ENCODE measurements at places on chromosomes 7 and 10.
A peak's percentile ranks its signal among the peaks of the same experiment; 100 is the strongest.

GRCh38 chr7:65230231-65230630 is 143.4 kb upstream of the ZNF92 start:
- DNase-seq: no peak

- no peak for DNase-seq
Measured at GRCh38 chr10:69477968-69478597, 26.8 kb downstream of the TSPAN15 start.

- DNase-seq: no peak
Measured at GRCh38 chr7:131487217-131487616, 69.2 kb downstream of the PODXL start.

- DNase-seq: no peak
Measured at GRCh38 chr7:155961241-155962190, 149.3 kb upstream of the SHH start.

- DNase-seq: no peak
Measured at GRCh38 chr10:84588426-84588825, 260.0 kb downstream of the CCSER2 start.

DNA sequence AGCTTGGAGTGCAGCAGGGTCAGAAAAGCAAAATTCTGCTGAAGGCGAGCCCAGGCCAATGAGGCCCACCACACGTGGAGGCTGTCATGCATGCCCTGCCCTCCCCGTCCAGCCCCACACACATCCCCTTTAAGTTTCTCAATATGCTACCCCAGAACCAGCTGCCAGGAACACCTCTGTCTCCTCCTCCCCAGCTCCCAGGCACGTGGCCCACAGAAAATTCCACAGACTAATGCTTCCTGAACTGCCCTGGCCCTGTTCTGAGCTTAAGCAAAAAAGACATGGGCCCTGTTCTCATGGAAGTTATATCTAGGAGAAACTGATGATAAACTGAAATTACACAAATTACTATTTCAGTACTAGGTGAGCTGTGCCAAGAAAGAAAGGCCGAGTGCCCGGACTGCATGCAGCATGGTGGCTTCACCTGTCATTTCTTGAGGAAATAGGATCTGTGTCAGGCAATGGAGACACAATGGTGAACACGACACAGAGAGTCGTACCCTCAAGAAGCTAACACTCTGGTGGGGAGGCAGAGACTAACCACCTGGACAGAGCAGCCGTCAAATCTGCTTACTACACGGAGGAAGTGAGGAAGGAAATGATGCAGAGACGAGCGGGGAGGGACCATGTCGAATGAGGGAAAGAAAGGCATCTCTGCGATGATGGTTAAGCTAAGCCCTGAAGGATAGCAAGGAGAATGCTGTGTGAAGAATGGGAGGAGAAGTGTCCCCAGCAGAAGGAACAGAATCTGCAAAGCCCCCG is 44.5 kb downstream of the PODXL start:
- no peak for DNase-seq

GRCh38 chr10:43904844-43905243 is 256.2 kb upstream of the ZNF32 start:
- no peak for DNase-seq

GRCh38 chr10:93482145-93482834 is at the start of gene MYOF:
Gene MYOF (minus strand): TSS chr10:93482334. CDS start chr10:93482194, 140 bp downstream.
- DNase-seq: peak; percentile 94

GRCh38 chr7:105996860-105997737 is 34.0 kb downstream of the CDHR3 start:
- no peak for DNase-seq

DNA sequence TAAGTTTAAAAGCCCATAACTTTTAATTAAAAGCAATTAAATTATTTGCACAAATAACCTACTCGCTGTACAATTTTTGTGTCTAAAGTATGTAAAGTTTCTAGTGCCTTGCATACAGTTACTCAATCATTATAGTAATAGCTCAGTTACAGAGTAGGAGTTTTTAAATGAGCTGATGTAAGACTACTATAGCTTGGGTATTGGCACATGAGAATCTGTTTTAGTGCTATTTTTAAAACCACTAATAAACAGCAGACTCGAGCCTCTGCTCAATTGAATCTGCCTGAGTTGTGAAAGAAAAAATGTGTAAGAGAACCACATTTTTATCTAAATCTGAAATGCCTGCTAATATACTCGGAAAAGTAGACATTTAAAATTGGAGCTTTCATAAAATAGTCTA is 31.1 kb downstream of the CTNNA3 start:
- no peak for DNase-seq
